ENCODE measurements at places on chromosomes 3 and 15.

DNA sequence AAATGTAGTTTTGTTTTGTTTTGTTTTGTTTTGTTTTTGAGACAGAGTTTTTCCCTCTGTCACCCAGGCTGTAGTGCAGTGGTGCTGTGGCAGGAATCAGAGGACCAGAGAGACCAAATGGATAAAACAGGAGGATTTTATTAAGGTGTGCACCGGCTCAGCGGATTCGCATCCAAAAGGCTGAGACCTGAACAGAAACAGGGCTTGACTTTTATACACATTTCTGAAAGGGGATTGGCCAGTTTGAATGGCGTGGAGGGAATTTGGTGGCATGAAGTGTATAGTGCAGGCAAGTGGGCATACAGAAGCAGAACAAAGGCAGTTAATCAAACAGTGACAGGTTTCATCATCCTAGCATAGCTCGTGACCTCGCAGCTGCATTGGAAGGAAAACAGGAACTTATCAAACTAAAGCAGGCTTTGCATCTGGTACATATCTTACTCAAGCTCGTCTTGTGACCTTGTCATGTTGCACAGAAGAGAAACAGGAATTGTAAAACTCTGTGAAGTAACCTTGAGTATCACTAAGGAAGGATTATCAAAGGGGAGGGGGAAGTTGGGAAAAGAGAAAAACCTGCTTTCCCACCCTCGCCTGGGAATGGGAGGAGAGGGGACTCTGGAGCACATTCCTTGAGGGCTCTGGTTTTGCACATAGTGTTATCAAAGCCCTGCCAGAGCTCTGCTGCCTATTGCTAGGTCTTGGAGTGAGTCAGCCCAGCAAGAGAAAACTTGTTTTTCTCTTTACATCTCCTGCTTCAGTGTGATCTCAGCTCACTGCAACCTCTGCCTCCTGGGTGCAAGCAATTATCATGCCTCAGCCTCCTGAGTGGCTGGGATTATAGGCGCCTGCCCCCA is 38.5 kb downstream of the C3orf62 start:
- no peak for DNase-seq

GRCh38 chr3:106302451-106303221 is 433.8 kb upstream of the CBLB start:
- no peak for DNase-seq

GRCh38 chr15:81411969-81412633 is 38.1 kb upstream of the TMC3 start:
- DNase-seq = no peak

- no peak for DNase-seq
Observed at GRCh38 chr15:23538648-23539047, 26.8 kb upstream of the MKRN3 start.

DNA sequence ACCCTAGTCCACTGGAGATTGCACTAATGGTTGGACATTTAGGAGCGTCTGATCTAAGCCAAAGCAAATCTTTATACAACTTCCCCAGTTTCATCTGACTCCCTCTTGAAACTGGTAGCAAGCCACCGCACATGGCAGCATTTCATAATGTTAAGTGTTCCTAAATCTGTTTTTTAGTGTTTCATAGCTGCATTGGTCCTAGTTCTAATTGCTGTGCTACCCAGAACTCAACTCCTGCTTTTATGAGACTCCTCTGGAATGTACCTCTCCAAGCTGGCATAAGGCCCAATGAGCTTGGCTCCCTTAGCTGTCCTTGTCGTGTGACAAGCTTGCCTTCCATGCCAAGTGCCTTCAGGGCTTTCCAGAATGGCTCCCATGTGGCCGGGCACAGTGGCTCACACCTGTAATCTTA is 65.3 kb upstream of the FLNB start:
- DNase-seq = no peak

DNA sequence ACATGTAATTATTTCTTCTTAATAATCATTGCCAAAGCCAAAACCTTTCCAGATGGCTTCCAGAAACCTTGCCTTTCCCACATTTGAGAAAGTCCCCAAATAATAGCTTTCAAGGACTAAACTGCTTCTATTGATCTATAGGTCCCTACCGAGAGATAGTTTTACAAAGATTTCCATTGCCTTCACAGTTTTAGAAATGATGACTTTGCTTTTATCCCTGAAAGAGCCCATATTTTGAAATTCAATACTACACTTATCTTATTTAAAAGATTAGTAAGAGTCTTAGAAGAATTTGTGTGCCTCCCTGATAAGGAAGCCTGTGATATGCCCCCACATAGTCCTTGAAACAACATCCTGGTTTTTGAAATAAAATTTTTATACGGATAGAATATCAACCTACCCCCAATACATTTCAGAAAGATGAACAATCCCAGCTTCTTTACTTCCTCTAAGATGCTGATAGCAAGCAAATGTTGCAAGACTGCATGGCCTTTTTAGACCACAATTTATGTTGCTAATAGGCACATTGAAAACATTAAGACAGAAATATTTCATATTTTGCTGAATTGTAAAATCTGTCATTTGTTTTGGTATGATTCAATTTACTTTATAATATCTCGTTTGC is 146.3 kb downstream of the TMCO5A start:
- DNase-seq = no peak
